ENCODE measurements at places on chromosomes 4 and X.
A peak's percentile ranks its signal among the peaks of the same experiment; 100 is the strongest.

DNA sequence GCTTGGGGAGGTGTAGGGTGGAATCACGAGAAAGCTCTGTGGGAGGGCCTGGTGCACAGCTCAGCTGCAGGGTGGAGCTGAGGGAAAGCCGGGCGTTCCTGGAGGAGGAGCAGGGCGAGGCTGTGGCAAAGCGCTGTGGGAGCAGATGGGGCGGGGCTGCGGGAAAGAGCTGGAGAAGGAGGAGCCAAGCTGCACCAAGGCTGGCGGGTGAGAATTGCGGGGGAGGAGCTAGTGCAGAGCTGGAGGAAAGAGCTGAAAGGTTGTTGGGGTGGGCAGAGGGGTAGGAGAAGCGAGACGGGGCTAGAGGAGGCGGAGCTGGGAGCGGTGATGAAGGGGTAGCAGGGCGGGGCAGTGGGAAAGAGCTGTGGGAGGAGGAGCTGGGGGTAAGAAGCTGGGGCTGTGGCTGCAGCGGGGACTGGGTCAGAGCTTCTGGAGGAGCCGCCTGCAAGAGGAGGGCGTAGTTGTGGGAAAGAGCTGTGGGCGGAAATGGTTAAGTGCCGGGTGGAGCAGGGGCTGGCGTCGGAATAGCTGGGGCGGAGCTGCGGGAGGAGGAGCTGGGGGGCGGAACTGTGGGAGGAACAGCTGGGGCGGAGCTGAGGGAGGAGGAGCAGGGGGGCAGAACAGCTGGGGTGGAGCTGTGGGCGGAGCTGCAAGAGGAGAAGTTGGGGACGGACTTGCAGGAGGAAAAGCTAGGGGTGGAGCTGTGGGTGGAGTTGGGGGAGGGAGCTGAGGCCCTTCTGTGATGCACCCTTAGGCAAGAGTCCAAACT lies 1.8 kb upstream of the EOLA2 start:
- peak; percentile 80 for DNase-seq

- DNase-seq = no peak
These were observed 3.7 kb downstream of the DOCK11 start for GRCh38 chrX:118499295-118499694.

DNA sequence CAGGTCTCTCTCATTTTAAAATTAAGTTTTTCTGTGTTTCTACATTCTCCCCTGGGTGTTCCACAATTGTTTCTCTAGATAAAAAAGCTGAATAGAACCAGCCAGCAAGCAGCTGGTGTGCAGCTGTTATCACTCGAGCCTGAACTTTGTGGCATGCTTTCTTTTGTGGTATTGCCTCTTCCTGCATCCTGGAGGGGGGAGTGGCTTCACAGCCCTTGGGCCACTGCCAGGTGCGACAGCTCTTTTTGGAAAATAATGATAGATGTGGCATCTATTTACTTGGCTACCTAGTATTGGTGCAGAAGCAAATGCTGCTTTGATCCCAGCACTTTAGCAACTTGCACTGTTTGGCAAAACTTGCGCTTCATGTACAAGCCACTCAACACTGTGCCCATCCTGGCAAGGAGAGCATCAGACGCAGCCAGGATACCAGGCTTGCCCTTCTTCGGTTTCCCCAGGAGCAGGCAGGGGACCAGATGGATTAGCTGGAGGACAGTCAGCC lies 69.4 kb downstream of the HMGB2 start:
- no peak for DNase-seq

GRCh38 chr4:13540446-13541175 lies 3.7 kb downstream of the NKX3-2 start:
- DNase-seq = no peak
